Stimulated activated CD8-positive, alpha-beta memory T cell treated with anti-CD3 and anti-CD28 coated beads, Interleukin-2, amount 100 ng/mL, for 1 hour (primary cell): ENCODE measurements at places on chromosomes 1 and 21.

DNA sequence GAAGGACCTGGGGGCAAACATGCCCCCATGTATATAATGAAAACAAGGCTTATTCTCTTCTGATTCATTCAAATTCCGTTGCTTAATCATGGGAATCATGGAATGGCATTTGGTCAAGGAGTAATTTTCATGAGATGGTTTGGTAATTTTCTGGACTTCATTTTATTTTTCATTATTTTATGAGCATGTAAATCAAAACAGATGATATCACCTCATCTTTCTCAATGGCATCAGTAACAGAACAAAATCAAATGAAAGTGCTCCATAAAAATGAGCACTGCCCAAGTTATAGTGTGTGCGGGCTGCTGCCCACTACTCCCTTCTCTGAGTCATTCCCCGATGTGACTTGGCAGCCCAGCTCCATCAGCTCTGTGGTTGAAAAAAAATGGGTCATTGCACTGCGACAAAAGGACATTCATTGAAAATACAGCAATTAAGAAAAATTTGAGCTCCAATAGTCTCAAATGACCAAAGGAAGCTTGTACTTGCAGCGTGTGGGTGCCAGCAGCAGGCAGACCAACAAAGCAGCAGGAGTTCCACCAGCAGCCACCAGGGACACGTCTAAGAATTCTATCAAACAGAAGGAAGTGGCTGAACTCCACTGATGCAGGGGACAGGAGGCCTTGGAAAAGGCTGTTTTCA, 84.3 kb upstream of the VAV3 start:
- no peak for DNase-seq

DNA sequence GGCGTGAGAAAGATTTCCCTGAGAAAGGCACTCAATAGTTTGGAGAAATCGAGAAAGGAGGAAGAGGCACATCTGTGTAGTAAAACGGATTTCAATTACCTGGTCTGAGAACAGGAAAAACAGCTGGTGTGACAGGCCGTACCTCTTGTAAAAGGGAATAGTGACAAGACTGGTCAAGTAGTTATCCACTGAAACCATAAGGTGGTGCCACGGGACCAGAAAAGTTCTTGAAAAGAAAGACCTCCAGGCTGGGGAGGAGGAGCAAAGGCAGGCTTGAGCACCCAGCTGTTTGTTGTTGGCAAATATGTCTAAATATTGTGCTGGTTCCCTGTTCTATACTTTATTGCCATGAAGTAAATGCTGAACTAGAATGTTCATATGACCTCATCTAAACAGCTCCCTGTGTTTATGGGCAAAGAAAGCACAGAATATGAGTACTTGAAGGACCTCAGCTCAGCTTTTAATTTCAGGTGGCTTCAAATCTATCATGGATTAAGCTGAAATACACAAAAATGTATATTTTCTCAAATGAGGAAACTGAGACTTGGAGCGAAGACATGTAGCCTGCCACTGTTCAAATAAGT, 4.0 kb downstream of the HAO2 start:
- DNase-seq = no peak

DNA sequence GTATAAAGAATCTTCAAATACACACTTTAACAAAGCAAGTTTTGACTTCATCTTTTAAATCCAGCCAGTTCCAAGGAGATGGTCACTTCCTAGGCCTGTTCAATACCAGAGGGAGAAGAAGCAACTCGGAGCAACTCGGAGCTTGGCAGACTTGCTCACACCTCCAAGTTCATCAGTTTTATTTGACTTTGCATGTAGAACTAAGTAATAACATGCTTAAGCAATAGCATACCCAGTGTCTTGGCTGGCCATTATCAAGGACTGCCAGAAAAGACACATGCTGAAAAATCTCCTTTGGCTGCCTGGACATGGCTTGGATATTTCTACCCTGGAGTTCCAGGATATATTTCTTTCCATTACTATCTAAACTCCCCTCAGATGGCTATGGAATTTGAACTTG, 52.6 kb downstream of the GNG12 start:
- DNase-seq = no peak

DNA sequence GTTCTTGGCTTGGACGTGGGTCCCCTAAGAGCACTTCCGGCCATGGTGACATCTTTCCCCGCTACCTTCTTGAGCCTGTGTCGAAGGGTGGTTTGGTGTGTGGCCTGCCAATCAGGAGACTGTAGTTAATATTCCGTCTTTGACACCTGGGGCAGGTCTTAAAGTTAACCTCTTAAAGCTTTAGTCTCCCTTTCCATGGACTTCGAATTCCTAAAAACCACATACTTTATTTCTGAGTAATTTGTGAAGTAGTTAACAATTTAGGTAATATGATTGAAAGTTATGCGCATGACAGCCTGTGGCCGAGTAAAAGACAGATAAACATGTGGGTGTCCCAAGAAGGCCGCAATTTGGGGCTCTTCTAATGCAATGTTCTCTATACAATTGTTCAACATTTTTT, 10.2 kb upstream of the RAB29 start:
- no peak for DNase-seq

DNA sequence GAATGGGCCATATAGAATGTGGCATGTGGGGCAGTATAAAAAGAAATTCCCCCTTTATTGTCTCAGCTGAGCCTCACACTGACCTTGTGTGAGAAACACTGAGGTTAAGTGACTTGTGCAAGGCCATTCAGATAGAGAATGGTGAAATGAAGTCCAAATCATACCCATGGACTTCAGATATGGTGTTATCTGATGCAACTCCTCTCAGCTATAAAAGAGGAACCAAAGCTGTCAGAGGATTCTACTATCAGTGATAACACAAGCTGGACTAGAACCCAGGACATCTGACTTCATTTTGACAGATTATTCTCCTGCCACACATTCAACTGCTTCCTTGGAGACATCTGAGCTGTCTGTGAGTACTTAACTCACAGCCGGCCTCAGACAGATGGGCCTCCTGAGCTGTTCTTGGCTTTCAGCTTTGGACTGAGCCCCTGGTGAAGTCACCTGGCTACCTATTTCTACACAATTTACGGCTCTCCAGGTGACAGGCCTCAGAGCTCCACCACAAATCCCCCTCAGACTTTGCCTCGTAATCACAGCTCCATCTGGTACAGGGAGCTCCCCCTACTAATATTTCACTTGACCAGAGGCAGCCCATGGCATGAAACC, 104.6 kb downstream of the PLXNA2 start:
- DNase-seq = no peak

DNA sequence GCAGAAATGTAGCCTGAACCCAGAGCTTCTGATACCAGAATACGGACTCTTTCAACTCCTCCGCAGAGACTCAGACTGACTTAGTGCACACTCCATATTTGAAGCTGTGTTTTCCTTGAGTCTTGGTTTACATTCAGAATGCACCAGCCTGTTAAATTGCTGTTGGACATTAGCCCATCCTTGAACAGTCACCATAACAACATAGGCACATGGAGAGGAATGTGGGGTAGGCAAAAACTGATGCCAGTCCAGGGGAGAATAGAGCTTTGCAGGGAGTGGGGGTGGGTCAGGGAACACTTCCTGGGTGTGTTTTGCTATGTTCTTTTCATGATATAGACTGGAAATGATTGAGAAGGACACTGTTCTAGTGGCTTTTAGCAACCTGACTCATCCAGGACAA, 76.3 kb upstream of the CACNA1E start:
- DNase-seq = no peak

DNA sequence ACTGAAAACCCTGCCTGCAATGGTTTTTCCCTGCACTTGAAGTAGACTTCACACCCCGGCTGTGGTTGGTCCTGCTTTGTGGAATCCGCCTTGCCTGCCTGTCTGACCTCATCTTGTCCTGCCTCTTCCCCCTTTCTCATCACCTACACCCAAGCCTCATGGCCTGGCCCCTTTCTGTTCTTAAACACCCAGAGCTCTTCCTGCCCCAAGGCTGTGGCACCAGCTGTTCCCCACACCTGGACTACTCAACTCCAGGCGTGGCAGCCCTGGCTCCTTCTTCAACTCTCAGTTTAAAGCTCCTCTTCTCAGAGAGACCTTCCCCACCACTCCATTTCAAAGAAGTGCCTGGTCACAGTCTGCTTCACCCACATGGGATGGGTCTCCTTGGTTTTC, 27.0 kb downstream of the KIAA1614 start:
- DNase-seq = no peak

- DNase-seq = no peak
Observed at GRCh38 chr1:223611936-223612335, 53.6 kb downstream of the CAPN8 start.

GRCh38 chr1:54812801-54813484, 11.8 kb upstream of the TTC22 start:
- DNase-seq = no peak

GRCh38 chr1:28278763-28279162, 19.4 kb downstream of the SESN2 start:
- DNase-seq = no peak

DNA sequence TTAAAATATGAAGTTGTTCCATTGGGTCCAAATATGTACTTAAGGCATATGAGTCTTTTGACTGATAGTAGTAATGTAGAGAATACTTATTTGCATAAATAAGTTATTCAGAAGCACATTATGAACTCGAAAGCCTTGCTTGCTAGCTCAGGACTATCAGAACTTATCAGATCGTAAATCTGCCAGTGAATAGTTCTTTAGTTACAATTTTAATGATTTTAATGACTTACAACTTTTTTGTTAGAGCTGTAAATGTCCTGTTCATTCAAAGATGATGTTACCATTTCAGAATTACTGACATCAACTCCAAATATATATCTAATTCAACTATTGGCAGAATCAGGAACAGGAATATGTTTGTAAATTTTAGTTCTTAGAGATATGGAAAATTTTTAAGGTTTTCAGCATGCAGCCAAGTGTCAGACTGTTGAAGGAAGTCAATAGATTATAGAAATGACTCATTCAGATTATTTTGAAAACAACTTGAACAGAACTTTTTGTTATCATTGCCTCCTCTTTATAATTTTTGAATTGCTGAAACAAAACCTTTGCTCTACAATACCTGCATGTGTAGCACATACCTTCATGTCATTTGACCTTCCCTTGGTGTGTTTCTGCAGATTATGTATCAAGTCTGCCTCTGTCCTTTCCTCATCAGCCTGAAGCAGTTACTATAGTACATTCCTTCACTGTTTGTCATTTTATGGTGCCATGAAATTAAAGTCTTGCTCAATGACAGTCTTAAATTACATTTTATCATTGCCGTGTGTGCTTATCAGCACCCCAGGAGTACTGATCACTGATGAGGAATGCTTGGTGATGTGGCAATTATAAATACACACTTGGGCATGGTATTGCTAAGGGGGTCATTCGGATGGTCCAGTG, 44.9 kb downstream of the LRRC8D start:
- no peak for DNase-seq

GRCh38 chr1:31831397-31832378, 15.9 kb upstream of the SPOCD1 start:
- DNase-seq = no peak

GRCh38 chr21:20020026-20020425, 978.2 kb upstream of the NCAM2 start:
- DNase-seq = no peak

DNA sequence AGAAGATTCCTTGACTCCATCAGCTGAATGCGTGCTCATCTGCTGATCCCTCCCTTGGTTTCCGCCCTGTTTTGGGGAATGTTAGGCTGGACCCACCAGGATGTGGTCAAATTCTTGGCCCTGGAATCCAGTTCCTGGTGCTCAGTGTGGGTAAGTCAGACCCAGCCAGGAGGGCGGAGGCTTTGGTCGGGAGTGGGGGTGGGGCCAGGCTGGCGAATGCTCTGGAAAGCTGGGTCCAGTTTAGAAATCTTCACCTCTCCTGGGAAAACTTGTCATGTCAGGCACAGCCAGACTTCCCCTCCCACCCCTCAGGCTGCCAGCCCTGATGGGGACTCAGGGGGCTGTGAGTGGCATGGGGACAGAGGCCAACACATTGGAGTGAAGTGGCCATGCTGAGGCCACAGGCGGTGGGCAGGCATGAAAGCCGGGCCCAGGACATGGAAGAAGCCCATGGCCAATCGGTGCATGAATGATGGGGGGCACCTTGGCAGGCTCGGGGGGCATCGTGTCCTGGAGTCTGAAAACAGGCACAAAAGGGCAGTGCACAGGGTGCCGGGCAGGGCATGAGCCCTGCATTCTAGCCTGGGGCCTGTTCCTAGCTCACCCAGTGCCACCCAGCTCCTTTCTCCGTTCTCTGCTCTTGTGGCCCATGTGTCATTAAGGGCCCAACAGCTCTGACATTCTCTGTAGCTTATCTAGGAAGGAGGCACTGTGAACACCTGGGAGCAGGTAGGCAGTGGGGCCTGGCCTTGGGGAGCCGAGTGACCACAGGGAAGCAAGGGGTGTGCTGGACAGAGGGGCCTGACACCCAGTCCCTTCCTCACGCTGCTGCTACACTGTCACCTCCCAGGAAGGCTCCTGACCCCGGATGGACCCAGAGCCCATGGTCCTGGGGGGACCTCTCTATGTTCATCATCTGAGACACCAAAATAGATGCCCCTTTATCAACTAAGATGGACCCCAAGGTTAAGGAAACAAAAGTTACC, 14.6 kb upstream of the PADI1 start:
- no peak for DNase-seq

DNA sequence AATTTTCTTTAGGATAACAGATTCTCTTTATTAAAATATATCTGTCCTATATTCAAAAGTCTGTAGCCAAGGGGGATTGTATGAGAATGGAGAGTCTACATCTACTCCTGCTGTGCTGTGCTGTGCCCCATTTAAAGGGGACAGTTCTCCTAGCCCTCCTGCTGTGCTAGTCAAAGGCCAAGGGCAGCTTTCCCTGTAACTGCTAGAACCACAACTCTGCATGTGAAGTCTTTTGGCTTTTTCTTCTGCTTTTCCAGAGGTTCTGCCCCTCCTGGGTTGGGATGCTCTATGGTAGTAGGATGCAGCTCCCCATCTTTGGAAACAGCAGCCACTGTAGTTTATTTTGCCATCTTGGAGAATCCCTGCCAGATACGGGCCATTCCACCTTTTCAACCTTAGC, 197.5 kb upstream of the JUN start:
- no peak for DNase-seq
